Neural progenitor cell (in vitro differentiated cells): ENCODE measurements at places on chromosomes 6 and 20. TPM values are rescaled to one million over a fixed set of nuclear protein-coding genes. Genes with fewer than 3 reads are reported as not detected.

The HMGCLL1 gene
- total RNA-seq: 5.0 and 6.5 TPM in 2 replicates

The HTR1E gene
- not detected in 2 replicates for total RNA-seq

The TGM3 gene
- total RNA-seq: 0.31 TPM in 1 of 2 replicates, not detected in the other

The DDO gene
- not detected in 2 replicates for total RNA-seq

The MROH8 gene
- total RNA-seq: 2.2 and 3.5 TPM in 2 replicates

The ARMC2 gene
- total RNA-seq: 2.9 and 3.7 TPM in 2 replicates

The COL9A1 gene
- total RNA-seq: 18.7 and 36.9 TPM in 2 replicates

The RSPH4A gene
- 0.59 and 0.69 TPM in 2 replicates for total RNA-seq
